ENCODE measurements at places on chromosomes 16 and 17.

- DNase-seq: no peak
These were observed 54.9 kb upstream of the DLX4 start for GRCh38 chr17:49914096-49914490.

- no peak for DNase-seq
These were observed 11.3 kb downstream of the PLD2 start for GRCh38 chr17:4818276-4818675.

DNA sequence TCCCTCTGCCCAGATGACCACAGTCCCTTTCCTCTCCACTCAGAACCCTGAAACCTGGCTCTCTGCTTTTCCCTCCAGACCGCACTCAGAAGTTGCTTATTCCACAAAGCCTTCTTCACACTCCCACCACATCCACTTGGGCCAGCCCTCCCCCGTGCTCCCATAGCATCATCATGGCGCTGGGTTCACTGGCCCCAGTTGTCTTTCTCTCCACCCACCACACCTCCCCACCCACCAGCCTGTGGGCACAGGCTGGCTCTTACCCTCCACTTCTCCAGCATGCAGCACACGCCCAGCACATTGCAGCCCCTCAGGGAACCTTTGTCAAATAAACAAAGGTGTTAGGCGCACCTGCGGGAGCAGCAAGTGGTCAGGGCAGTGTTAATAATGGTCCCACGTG is 130.0 kb downstream of the KATNIP start:
- no peak for DNase-seq

- DNase-seq: no peak
These were observed 91.5 kb downstream of the ZFHX3 start for GRCh38 chr16:72956124-72957064.

DNA sequence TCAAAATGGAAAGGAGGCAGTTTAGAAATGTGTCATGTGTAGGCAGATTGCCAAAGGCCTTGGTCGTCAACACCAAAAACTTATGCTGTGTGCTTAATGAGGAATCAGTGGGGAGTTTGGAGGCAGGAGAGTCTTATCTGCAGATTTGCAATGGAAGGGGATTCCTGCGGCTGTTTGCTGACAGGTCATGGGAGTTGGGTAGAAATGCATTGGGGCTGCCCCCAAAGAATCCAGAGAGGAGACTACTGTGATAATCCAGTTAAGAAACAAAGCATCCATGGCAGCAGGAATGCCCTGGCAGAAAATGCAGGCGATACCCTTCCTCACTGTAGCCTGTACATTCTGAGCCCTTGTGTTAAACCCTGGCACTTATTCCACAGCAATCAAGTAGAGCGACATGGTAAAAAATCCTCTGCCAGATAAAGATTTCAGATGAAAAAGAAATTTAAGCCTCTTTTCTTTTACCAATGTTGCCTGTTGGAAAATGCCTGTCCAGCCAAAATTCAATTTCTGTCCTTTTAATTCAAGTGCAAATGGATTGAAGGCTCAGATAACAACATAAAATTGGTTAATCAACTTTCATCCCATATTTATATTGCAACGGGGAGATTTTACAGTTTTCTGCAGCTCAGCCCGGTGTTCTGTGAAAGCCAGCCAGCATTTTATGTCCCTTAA is 491.0 kb upstream of the CDH5 start:
- no peak for DNase-seq

DNA sequence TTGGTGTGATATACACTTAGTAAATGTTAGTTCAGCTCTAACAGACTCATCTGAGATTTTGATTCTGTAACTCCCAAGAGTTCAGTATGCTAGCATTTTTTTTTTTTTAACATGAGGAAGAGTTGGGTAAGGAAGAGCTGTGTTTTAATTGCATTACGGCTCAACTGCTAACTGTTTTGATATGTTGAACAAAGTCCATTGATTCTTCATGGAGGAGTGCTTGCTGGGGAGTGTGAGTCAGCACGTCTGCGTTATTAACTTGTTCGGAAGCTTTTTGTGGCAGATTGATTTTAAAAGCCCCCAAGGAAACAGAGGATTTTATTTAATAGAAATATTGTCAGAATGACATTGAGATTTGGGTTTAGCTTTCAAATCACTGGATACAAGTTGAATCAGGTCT is 45.8 kb downstream of the PITPNC1 start:
- DNase-seq: no peak

DNA sequence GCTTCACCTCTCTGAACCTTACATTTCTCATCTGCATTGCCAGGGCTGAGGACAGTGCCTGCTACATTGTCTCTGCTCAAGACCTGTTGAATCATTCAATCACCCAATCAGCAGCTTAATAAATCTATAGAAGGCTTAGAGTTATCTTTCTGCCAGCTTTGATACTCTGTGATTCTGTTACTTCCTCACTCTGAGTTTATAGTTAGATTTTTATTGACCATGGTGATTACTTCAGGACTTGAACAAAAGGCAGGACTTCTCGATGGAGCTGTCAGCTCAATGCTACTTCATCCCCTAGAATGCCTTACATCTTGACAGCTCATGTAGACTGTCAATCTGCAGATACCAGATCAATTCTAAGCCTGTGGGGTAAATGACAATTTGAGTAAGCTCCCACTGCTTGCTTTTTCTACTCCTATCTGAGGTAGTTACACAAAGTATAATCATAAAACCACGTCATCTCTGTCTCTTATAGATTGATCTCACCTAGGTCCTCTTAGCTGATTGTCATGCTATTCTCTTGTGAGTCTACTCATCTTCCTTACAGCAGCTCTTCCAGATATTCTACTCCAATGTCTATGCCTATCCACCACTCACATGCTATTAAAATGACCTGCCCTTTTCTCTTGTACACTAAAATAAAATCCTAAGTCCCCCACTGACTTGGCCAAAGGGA is 318.3 kb upstream of the CA10 start:
- no peak for DNase-seq

DNA sequence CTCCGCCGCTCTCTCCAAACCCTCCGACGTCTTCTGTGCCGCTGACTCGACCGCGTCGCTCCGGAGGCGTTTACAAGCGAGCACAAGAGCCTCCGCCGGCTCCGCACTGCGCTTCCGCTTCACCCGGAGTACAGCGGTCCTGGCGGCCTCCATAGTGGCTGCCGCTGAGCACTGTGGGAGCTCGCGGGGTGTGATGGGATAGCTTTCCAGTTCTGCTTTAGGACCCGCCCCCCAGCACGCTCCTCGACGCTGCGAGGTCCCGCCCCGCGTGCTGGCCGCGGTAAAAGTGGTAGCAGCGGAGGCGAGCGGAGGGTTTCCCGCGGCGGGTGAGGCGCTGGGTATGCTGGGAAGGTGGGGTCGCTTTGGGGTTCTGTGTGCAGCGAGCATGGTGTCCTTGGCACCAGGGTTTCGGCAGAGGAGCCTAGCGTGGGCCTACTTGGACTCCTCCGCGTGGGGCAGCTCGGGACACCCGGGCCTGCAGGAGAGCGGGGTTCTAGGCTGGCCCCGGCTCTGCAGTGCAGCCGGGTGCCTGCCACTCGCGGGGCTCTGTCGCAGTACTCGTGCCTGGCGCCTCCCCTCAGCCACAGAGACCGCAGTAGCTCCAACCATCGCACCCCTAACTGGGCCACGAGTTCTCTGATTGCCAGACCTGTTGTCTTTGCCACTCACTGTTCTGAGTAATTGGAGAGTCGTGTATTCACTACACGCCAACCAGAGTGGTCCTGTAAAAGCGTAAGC is at the start of the genes PRMT7 and SLC7A6OS:
Gene PRMT7, plus strand, starts transcription at position 246 of the 738 bp plus-strand sequence. CDS start 4,961 bp downstream, outside the sequence.
Gene SLC7A6OS, minus strand, starts transcription at position 173 of the 738 bp plus-strand sequence. Its CDS starts 20 bp downstream, at position 153.
- DNase-seq: peak; percentile 94

GRCh38 chr17:18119938-18120337 is 11.4 kb downstream of the MYO15A start:
- no peak for DNase-seq

DNA sequence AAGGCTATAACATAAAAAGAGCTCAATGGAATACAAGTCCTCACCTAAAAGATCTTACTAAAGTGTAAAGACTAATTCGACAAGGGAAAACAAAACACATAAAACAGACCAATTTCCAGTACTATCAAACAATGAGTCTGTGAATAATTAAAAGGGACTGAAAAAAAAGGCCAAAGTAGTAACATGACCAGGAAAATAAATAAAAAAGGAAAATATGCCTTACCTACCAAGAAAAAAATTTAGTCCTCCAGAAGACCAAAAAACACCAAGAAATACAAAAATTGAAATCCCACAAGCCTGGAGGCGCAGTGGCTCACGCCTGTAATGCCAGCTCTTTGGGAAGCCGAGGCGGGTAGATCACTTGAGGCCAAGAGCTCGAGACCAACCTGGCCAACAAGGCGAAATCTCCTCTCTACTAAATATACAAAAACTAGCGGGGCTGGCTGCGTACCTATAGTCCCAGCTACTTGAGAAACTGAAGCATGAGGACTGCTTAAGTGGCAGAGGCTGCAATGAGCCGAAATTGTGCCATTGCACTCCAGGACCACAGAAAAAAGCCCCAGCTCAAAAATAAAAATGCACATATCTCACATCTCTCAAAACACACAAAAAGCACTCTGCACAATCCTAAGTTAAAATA is 60.8 kb downstream of the TEX14 start:
- DNase-seq: peak; percentile 25

- DNase-seq: no peak
These were observed 41.5 kb downstream of the SPACA3 start for GRCh38 chr17:33033176-33033575.

GRCh38 chr16:67036323-67036741 is 7.4 kb downstream of the CBFB start:
- DNase-seq: no peak

GRCh38 chr16:15765880-15766279 is 90.9 kb downstream of the MYH11 start:
- DNase-seq: peak; percentile 56

GRCh38 chr16:87435372-87436224 is 43.5 kb downstream of the MAP1LC3B start:
- peak; percentile 34 for DNase-seq

DNA sequence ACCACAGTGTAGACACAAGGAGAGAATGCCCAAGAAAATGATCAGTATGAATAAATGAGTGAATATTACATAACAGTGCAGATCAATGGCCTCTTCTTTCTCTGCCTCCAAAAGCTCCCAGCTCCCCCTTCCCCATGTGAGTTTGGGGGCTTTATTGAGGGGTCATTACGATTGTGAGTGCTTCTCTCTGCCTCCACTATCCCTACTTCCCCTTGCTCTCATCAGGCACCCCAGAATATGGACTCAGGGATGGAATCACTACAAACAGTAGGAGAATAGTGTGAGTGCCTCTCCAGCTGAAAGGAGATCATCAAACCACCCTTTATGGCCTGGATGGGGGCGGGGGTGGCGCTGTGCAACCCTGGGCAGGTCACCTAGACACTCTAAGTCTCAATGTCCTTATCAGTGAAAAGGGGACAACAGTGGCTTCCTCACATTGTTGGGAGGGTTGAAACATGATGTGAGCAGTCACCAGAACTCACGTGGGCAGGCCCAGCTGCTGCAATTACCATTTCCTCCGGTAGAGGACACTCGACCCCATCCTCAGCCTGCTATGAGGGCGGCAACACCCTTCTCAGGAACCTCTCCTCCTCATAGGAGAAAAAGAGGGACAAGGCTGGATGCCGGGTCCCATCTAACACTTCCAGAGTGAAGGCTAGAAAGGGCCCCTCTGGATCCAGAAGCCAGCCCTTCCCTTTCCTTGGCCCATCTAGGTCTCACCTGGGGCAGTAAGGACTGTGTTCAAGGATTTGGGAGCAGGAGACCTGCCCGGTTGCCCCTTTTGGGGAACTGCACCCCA is 2.1 kb upstream of the EPOP start:
- peak; percentile 93 for DNase-seq

GRCh38 chr17:69908626-69909368 is 166.2 kb upstream of the KCNJ16 start:
- DNase-seq: no peak

DNA sequence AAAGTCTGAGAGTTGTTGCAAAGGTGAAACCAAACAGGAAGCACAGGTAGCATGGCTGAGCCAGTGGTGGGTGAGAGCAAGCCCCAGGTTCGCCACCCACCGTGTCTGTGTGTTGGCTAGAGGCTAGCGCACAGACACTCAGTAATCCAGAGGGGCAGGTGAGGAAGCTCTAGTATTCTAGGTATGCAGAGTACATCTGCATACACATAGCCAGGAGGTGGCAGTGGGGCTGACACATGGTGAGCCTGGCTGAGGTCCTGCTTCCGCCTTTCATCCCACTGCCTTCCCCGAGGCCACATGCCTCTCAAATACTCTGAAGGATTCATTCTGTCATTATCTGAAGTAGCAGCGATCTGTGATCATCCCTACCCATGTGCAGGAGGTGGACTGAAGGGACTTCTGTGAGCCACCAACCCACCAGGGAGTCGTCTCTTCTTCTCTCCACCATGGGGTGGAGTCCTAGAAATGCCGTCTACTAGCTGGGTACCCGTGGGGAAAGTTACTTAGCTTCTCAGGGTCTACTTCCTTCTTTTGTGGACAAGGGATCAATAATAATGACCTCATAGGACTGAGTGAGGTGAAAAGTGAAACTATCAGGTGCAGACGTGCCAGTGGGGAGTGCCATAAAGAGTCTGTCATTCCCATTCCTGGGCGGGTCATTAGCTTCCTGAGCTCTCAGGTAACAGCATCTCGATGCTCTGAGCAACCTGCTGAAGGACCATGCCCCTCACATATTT is 36.0 kb upstream of the ICAM2 start:
- no peak for DNase-seq

DNA sequence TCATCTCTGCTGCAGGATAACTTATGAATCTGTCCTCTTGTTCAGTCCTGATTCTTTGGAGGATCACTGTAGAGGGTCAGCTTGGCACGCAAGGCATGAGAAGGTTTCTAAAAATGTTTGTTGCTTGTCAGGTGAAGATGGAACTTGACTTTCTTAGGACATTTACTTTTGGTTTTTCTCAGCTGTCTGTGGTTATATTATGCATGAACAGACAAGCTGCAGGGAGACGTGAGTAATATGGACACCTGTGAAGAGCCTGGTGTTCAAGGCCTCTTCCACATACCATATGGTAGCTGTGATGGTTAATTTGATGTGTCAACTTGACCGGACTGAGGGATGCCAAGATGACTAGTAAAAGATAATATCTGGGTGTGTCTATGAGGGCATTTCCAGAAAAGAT is 270.2 kb upstream of the CPHXL start:
- DNase-seq: no peak

DNA sequence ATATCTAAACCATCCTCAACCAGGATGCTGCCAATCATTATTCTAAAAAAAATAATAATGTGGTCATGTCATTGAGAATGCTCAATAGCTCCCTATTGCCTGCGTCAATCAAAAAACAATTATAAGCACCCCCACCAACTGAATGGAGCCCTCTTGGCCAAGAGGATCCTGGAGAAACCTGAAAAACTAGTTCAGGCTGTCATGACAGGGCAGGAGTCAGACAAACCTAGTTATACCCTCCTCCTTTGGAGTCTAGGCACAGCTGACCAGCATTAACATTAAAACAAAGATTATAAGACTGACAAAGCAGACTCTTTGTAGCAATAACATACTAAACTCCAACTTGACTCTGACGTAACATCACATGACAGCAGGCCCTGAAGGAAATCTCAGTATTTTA is 119.2 kb upstream of the CCL2 start:
- no peak for DNase-seq

- DNase-seq: no peak
These were observed 22.5 kb downstream of the HSBP1 start for GRCh38 chr16:83830091-83830768.

DNA sequence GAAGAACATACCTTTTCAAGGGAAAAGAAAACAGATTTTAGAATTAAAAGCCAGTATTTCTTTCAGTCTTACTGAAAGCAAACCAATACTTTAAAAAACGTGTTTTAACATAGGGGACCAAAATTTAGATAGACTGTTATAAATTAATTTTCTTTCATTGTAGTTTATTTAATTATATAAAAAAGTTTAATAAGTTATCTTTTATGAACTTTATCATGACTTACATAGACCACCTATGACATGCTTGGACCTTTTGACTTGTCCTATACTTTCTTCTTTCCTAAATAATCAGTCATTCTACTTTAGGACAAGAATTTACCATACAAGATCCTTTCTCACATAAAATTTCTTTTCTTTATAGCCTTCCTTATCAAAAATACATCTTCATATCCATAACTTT is 102.0 kb upstream of the HAS3 start:
- DNase-seq: no peak
